ENCODE measurements at places on chromosomes 16 and 17.
A peak's percentile ranks its signal among the peaks of the same experiment; 100 is the strongest.

GRCh38 chr16:85245307-85246172, 133.3 kb upstream of the CIBAR2 start:
- peak; percentile 72 for DNase-seq

DNA sequence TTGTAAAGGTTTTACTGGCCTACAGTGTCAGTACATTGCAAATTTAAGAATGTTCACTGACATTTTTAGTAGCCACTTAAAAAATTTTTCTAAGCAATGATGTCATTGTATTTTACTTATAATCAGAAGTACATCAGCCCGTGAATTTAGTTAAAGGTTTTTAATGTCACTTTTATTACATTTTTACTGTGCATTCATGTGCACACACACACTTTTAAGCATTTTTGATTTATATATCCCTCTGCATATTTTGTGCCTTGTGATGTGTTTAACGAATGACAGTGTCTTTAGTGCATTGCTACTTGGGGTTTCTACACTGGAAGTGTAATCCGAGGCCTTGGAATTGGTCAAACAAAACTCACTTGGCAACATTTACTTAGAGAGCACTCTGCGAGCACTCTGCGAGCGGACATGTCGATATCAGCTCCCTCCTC, 190.4 kb downstream of the WWOX start:
- DNase-seq = no peak

DNA sequence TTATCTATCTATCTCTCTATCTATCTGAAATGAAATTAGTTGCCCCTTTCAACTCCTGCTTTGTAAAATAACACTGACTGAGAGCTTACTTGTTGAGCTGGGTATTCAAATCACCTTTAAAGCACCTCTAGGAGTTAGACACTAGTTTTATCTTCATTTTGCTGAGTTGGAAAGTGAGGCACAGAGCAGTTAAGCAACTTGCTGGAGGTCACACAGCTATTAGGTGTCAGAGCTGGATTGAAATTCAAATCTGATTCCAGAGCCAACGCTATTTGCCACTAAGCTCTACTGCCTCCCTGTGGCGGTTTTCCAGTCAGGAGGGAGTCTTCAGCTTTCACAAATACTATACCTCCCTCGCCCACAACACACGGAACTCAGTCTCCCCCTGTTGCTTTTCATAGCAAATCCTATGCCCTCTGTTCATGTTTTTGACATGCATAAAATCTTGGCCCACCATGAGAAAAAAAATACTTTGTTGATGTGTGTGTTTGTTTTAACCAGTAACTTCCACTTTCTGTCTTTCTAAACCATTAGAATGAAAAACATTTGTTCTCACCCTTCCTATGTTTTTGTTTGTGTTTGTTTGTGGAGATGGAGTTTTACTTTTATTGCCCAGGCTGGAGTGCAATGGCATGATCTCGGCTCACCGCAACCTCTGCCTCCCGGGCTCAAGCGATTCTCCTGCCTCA, 74.8 kb upstream of the SMURF2 start:
- peak; percentile 57 for DNase-seq

DNA sequence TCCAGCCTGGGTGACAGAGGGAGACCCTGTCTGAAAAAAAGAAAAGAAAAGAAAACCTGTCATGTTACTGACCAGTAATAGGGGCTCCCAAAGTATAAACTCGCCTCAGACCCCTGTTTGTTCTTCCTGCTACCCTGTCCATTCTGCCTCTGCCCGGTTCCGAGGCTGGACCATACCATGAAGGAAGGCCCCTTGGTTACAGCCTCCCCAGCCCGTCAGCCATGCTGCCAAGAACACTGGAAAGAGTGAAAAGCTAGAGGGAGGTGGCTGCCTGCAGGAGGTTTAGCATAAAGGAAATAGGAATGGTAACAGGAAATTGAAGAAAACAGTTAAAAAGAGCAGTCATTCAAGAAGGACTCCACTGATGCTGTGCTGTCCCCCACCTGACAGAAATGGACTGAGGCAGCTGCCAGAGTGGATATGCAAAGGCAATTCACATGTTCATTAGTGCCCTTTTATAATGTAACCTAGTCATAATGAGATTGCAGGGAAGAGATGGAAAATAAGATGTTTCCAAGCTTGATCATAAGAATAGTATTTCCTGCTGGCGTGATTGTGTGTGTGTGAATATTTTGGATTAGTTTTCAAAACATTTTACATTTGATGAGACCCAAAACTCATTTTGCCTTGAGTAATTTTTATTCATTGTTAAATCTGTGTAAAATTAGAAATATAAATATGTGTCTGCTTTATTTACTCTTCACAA, 102.6 kb downstream of the GOSR1 start:
- peak; percentile 51 for DNase-seq

DNA sequence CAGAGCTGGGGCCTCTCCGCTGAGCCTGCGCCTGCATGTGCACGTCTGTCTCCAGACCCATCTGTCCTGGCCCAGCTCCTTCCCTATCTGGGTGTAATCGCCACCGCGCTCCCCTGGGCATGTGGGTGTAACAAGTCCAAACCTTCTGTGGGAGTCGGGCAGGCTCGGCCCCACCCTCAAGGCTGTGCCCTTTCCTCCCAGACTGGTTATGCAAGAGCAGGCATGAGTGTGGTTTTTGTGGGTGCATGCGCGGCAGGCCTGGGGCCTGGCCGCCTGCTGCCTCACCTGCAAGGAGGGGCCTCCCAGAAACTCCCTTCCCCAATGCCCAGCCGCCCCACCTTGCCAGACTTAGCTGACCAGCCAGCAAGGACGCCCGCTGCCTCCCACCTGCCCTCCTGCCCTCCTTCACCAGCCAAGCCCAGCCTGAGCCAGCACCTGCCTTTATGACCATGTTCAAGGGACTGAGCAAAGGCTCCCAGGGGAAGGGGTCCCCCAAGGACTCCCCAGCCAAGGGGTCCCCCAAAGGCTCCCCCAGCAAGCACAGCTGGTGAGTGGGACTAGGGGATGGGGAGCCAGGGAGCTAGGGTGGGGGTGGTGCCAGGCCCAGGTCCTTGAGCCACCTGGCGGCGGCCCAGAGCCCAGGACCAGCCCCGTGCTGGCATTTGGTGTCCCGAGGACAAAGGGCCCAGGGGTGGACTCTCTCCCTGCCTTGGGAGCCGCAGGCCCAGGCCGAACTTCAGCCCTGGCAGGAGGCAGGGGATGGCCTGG, at the start of gene EVPLL:
Gene EVPLL, plus strand, starts transcription at position 342 of the 768 bp plus-strand sequence. CDS start 3,160 bp downstream, outside the sequence.
- DNase-seq = no peak

- no peak for DNase-seq
Observed at GRCh38 chr16:14487579-14487978, 142.5 kb downstream of the PARN start.

GRCh38 chr17:77473615-77474226, 333.0 kb downstream of the SEC14L1 start:
- peak; percentile 56 for DNase-seq

DNA sequence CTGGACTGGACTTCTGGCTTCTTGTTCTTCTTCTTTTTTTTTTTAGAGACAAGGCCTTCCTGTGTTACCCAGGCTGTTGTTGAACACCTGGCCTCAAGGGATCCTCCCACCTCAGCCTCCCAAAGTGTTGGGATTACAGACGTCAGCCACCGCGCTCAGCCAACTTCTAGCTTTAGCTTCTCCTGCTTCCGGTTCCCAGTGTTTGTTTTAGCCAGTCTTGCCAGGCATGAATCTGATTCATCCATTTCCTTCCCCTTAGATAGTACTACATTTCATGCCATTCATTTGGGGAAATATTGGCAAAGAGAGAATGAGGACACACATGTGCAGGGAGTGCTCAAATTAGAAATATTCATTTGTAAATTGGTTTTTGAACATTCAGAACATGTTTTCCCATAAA, 12.1 kb upstream of the NDUFAB1 start:
- peak; percentile 48 for DNase-seq

DNA sequence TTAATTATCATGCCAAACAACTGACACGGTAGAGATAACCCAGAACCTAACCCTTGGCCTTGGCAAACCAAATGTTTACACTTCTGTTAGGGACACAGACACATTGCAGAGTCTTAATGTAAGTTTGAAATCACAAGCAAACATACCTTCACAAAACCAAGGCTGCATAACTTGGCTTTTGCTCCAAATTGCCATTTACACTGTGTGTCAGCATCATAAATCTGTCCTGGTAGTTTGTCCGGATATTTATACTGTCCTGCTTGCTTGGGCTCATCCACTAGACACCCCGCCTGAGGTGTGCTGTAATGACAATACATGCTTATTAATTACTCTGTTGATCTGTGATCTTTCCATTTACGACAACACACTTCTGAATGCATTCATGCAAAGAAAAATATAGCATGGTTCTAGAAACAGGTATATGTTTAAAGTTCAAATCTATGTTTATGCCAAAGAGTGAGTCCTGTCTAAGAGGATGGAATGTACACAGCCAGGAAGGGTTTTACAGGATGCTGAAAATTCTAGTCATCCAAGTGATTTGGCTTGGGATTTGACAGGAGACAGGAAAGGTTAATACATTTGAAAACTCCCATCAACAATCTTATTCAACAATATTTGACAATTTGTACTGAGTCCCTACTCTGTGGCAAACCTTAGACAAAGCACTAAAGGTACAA, 81.1 kb downstream of the ADAMTS18 start:
- no peak for DNase-seq

DNA sequence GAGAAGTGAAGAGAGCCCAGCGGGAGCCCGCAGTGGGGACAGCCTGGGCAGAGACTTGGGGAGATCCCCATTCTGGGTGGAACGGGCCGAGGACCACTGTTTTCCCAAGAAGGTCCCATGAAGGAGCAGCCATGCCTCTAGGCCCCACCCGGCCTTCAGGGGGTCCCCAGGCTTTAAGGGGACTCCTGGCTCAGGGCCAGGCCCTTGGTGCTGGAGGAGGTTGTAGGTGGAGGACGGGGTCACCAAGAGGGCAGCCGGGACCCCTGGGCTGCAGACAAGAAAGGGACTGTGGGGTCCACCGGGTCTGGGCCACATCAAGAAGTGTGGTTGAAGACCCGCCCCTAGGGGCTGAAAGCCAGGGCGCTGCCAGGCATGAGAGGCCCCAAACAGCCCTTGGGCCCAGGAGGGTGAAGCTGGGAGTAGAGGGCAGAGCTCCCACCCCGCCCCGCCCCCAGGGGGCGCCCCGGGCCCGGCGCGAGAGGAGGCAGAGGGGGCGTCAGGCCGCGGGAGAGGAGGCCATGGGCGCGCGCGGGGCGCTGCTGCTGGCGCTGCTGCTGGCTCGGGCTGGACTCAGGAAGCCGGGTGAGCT, at the start of gene PRSS21:
Gene PRSS21, plus strand, starts transcription at position 487 of the 589 bp plus-strand sequence. Its CDS starts 32 bp downstream, at position 519.
- DNase-seq = no peak

- no peak for DNase-seq
Observed at GRCh38 chr17:7582396-7583252, 1.0 kb upstream of the MPDU1 start.

GRCh38 chr17:27906623-27907022, 13.5 kb upstream of the LYRM9 start:
- DNase-seq = no peak

- DNase-seq = peak; percentile 64
Observed at GRCh38 chr17:4607773-4608187, 23.5 kb downstream of the SMTNL2 start.

- DNase-seq = no peak
Observed at GRCh38 chr17:8141045-8141444, 11.2 kb downstream of the PER1 start.

GRCh38 chr16:10182222-10183053, at the start of gene GRIN2A:
GRIN2A (minus strand) TSS chr16:10182428; CDS start chr16:10180411, 2,017 bp downstream.
- no peak for DNase-seq

DNA sequence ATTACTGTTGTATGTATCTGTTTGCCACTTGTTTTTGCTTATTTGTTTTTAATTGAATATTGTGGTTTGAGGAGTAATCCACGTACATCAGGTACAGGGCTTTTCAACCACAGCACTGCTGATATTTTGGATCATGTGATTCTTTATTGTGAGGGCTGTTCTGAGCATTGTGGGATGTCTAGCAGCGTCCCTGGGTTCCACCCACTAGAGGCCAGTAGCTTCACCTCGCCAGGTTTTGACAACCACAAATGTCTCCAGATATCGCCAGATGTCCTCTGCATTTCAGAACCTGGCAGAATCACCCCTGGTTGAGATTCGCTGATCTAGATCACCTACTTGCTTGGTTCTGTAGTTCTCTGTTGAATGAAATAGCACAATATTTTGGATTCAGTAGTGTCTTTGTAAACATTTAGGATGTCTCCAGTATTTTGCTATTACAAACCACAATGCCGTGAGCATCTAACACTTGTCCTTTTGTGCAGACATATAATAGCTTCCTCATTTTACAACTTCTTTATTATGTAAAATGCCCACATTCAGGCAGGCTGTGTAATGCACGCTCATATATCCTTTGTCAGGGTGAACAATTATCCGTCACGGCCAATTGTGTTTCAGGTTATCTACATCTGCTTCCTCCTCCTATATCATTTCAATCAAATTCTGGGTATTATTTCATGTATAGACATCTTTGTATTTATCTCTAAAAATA, 380.3 kb downstream of the SNX29 start:
- no peak for DNase-seq

GRCh38 chr16:68309799-68310198, 947 bp downstream of the SLC7A6OS start:
- DNase-seq = no peak

- no peak for DNase-seq
Observed at GRCh38 chr17:78458736-78459335, 80.4 kb downstream of the PGS1 start.

Data from fibroblast of skin of back (primary cell).